ENCODE measurements at places on chromosomes 1 and 21. TPM values are rescaled to one million over a fixed set of nuclear protein-coding genes. Genes with fewer than 3 reads are reported as not detected.

- DNase-seq: peak; percentile 82
Observed at GRCh38 chr21:43211760-43212115, 42.9 kb downstream of the CRYAA start.

The ANKRD45 gene
- total RNA-seq: 0.29 TPM

DNA sequence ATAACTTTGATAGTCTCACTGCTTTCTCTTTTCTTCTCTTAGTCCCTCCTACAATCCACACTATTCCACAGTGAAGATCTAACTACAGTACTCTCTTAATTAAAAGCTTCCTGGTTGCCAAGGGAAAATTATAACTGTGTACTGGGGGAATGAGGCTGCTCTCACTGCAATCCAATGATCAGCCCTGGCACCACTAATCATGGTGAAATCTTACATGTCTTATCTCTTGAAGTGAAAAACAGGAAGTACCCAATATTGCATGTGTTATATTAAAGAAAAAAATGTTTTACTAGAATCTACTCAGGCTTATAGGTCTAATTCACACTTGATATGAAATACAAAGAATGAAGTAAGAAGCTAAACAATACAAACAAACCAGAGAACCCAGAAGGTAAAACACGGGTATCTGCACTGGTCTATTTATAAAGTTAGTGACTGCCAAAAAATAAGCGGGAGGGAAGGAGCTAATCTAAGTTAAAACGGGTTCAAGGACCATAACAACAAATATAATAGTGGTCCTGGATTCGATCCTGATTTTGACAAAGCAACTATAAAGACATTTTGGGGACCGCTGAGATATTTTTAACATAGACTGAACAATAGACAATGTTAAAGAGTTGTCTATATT, 57.5 kb downstream of the RGS2 start:
- no peak for DNase-seq

DNA sequence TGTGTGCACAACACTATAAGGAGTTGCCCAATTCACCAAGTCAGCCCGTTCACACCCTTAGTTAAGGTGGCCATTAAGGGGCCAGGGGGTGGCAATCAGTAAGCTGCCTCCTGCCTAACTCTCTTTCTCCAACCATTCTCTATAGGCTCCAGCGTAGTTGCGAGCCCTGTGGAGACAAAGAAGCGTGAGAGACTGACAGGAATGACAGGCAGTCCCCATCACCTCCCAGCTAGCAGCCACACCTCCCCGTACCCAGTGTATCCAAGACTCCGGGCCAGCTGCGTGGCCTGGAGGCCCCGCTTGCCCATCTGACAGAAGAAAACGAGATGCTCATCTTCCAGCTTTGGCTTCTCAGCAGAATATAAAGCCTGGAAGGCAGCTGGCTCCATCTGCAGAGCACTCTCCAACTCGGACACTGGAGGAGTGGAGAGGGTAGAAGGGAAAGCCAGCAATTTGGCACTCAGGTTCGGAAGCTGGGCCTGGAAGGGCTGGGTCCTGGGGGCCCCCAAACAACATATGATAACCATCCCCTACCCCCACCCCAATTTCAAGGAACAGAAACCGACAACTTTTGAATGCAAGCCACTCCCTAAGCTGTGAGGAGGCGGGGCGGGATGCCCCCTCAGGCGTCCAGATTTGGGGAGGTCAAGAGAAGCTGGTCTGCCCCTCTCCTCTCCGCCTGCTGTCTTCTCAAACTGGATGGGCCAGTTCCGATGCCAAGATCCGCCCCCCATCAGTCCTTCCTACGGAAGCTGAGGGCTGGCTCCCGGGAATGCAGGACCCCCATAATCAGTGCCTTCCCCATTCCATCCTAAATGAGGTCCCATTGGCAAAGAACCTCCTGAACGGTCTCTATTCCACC, 872 bp downstream of the TSTD1 start:
- DNase-seq: no peak

GRCh38 chr1:200883118-200883517, 10.3 kb downstream of the GPR25 start:
- DNase-seq: no peak

GRCh38 chr1:223363856-223364684, at the start of gene SUSD4:
Gene SUSD4, minus strand, starts transcription at chr1:223364176. Its CDS starts 751 bp downstream, at chr1:223363425.
- DNase-seq: no peak

The HSD3B1 gene
- not detected for total RNA-seq

GRCh38 chr1:1272341-1273208, 1.1 kb downstream of the UBE2J2 start:
- DNase-seq: no peak

GRCh38 chr1:185108321-185108720, 48.4 kb downstream of the TRMT1L start:
- no peak for DNase-seq

DNA sequence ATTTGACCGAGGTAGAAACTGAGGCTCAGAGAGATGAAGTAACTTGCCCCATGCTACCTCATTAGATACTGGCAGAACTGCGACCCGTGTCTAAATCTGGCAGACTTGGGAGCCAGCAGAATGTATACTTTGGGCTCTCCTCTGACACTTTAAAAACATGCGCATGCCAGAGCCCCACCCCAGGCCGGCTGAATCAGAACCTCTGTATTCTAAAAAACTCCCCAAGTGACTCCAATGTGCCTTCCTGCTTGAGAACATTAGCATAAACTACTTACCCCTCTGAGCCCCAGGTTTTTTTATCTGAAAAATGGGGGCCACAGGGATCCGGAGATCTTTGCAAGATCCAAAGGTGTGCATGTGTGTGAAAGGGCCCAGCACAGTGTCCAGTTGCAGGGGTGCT, 344.7 kb upstream of the USP24 start:
- no peak for DNase-seq

DNA sequence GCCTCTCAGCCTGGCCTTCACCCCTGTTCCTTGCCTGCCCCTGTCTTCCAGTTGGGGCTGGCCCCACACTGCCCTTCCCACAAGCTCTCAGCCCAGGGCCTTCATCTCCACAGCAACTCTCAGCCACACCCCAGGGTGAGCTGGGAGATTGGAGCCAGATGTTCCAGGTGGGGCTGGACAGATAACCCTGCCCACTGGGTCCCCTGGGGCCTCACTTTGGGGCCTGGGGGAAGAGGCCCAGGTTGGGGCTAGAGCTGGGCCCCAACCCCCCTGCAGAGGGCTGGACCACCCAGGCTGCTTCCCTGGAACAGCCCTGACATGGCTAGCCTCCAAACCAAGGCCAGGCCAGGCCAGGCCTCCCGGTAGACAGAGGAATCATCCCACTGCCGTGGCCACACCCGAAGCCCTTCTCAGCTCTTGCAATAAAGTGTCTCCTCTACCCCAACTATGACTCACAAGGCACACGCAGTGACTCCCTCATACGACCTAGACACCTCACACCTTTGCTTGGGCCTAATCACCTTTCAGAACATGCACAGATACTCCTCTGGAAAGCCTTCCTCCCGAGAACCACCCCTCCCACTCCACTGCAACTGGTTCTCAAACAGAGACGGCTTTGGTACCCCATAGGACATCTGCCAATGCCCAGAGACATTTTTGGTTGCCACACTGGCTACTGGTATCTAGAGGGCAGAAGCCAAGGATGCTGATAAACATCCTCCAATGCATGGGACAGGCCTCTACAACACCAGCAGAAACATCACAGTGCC, 22.2 kb downstream of the SLC2A1 start:
- DNase-seq: peak; percentile 88
